ENCODE measurements at places on chromosomes 11 and 22.

DNA sequence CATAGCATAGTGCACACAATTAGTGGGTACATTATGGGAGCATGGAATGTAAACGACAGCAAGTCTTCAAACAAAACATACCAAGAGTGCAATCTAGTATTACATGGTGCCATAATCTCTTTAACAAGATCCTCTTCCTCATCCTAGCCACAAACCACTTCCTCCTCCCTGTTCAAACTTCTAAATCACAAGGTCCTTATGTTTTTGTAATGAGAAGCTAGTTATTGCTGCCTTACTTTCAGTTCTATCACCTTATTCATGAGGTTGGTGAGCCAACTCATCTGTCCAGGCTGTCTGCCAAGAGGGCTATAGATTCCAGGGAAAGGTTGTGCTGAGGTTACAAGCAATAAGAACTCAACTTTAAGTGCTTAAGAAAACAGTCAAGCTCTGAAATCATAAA is 195.4 kb upstream of the ARHGAP20 start:
- no peak for DNase-seq

DNA sequence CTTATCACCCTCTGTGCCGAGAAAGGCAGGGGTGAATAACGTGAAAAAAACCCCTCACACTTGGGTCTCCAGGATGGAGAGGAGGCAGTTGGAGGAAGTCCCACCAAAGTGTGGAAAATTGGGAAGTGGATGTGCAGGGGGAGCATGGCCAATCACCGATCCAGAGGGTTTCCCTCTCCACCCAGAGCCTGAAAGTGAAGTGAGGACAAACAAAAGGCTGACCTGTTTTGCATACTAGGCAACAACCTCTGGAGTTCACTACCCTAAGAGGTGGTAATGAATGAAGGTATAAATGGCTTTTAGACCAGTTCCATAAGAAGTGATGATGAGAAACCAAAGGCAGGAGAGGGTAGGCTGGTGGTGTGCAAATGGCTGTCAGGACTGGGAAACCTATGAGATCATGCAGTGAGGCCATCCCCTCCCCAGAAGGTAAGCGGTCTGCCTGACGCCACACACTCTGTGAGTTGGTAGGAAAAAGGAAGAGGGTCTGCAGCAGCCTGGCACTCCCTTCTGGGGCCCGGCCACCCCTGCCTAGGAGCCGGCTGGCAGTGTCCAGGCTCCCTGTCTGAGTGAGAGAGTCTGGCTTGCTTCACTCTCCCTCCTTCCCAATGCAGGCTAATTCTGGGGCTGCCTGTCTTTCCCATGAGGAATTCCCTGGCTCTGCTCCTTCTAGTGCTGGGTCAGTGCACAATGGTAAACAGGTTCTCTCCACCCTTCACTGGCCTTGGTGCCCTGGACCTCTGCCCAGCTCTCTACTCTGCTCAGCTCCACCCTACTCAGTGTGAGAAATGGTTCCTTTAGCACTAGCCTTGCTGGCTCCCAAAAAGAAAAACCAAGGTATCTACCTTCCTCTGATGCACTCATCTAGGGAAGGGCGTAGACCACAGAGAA is 15.6 kb downstream of the TBC1D10A start:
- no peak for DNase-seq

DNA sequence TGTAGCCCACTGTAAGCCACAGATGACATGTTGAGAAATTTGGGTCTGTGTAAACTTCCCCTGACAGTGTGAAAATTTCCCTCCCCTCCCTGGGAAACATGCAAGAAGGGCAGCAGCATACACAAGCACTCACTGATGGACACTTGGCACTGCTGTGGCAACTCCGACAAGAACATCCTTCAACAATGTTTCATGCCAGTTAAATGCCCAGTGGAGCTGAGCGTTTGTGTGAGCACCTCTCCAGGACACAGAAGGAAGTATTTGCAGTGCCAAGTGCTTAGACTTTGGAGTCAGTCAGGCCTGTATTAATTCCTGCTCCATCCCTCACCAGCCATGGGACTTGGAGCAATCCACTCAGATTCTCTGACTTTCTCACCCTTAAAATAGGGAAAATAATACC is 17.7 kb downstream of the C11orf87 start:
- no peak for DNase-seq

GRCh38 chr22:49179175-49179574 is 648.5 kb downstream of the BRD1 start:
- DNase-seq = no peak

Measured in right renal pelvis (tissue), 4 donors.